Fibroblast of skin of left biceps (primary cell): ENCODE measurements at places on chromosomes 5 and 9.

- no peak for DNase-seq
Observed at GRCh38 chr5:72605632-72606031, 98.4 kb upstream of the ZNF366 start.

DNA sequence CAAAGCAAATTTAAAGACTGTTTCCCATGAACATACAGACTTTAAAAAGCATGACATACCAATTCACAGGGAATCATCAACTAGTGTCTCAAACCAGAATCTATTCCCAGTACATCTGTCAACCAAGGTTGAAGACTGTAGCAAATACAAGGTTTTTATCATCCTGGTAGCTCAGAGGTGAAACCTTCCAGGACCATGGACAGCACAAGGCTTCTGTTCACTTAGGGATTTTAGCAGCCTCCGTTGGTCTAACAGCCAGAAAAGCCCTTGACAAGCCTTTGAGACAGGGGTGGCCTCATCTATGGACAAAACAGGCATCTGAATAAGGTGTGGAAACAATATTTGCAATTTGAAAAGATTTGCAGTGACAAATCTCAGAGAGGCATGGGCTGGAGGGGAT, 119.0 kb downstream of the TRIM32 start:
- DNase-seq = no peak

DNA sequence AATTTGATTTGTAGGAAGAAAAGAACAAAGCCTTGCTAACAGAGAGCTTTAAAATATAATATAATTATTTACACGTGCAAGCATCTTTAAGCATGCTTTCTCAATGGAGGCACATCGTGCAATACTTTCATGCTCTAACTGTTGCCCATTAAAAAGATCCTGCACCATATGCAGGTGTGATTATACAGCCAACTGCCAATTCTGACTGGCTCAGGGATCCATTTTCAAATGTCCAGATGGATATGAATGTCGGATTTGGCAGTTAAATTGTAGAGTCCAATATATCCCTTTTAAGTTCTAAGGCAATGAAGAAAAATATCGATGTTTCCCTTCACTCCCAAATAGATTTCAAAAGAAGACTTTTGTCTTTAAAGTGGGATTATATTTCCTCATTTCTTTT, 416.4 kb upstream of the CD180 start:
- DNase-seq = no peak

GRCh38 chr5:171521679-171522078, 102.2 kb downstream of the FGF18 start:
- DNase-seq = no peak

- DNase-seq = no peak
Observed at GRCh38 chr5:93427316-93427715, 153.7 kb downstream of the NR2F1-AS1 start.

- DNase-seq = peak; percentile 18
Observed at GRCh38 chr5:9927106-9927505, 297.0 kb upstream of the TAS2R1 start.

GRCh38 chr5:178851951-178852350, 7.8 kb upstream of the ZNF354B start:
- no peak for DNase-seq

DNA sequence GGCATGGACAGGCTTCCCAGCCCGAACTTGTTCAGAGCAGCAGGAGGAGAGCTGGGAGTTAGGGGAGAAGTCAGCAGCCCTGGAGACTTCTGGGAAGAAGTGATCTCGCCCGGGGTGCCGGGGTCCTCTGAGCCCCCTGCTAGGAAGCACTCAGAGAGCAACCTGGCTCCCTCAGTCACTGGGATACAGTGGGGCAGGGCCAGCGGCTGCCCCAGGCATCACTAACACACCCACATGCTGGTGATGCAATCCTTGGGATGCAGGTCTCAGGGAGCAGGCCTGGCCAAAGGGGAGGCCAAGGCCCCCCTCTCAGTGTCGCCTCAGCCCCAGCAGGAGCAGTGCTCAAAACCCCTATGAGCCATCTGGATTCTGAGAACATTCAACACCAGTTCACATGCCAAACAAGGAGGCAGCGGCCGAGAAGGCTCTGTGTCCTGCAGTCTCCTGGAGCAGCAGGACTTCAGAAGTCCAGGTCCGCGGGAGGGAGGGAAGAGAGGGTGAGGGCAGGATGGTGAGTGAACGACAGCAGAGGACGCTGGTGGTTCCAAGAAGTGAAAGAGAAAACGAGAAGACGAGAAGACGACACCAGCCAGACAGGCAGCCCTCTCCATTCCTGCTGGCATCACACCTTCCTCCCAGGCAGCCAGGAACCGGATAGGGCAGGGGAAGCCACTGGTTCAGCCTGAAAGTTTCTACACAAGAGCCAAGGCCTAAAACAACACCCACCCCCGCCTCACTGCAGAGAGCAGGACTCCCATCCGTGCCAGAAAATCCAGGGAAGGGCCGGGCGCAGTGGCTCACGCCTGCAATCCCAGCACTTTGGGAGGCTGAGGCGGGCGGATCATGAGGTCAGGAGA, 2.3 kb downstream of the PNPLA7 start:
- DNase-seq = no peak

GRCh38 chr9:93302586-93303257, 118.8 kb downstream of the WNK2 start:
- DNase-seq = no peak

- no peak for DNase-seq
Observed at GRCh38 chr9:95505072-95505716, 11.6 kb downstream of the PTCH1 start.

GRCh38 chr5:124895236-124895635, 148.8 kb upstream of the ZNF608 start:
- no peak for DNase-seq

GRCh38 chr5:75202935-75203334, 33.7 kb downstream of the ANKRD31 start:
- no peak for DNase-seq

GRCh38 chr9:13431692-13432091, 152.2 kb upstream of the MPDZ start:
- no peak for DNase-seq
